ENCODE measurements at places on chromosomes 5 and 9. TPM values are rescaled to one million over a fixed set of nuclear protein-coding genes. Genes with fewer than 3 reads are reported as not detected.

GRCh38 chr5:8944005-8944404 is 601.9 kb downstream of the SEMA5A start:
- no peak for DNase-seq

DNA sequence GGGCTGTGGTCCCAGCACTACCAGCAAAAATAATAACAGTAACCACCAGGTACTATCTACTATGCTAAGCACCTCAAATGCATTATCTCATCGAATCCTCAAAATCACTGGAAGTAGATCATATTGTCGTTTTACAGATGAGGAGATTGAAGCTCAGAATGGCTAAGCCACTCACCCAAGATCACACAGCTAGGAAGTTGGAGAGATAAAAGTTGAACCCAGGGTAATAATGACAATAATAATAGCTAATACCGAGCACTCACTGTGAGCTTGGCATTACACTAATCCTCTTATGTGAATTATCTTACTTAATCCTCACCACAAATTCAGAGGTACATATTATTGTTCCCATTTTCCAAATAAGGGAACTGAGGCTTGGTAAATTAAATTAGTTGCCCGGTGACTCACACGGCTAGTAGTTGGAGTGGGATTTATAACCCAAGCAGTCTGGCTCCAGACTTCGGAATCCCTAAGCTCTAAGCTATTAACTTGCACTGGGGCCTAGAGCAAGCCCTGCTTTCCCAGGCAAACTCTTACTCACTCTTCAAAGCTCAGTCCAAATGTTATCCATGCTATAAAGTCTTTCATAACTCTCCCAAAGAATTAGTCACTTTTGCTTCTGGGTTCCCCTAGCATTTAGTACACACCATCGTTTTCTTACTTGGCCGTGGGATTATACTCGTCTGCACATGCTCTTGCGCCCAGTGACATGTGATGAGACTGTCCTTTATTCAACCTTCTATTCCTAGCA is 3.8 kb downstream of the ARSI start:
- DNase-seq, result no peak

DNA sequence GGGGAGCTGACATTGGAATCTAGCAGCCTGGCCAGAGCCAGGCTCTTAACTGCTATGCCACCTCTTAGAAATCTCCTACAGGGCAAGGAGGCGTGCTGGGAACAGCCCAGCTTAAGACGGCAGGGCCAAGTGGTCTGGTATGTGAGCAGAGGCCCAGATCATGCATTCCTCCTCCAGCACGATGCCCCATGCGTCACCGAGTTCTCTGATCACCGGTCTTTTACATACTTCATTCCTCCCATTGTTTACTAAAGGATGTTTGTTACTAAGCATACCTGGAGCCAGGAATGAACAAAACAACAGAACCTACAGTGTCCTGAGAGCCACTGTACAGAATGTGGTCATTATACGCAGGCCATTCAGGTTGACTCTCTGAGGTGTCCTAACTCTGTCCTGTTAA is 73.8 kb downstream of the TRIO start:
- no peak for DNase-seq

GRCh38 chr9:100466171-100466828 is 6.6 kb upstream of the TMEFF1 start:
- DNase-seq, result no peak

DNA sequence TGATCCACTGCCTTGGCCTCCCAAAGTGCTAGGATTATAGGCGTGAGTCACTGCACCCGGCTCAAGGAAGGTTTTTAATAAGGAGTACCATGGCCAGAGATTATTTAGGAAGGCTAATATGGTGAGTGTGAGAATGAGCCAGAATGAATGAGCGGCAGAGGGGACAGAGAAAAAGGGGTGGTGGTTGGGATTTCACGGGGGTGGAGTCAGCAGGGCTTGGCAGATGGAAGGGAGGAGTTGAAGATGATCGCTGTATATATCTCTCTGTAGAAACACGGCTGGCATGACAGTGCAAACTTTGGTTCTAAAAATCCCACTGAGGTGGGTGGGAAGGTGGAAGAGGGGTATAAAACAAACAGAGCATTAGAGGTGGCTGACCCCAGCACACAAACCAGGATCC is 176.7 kb upstream of the TBC1D2 start:
- no peak for DNase-seq

DNA sequence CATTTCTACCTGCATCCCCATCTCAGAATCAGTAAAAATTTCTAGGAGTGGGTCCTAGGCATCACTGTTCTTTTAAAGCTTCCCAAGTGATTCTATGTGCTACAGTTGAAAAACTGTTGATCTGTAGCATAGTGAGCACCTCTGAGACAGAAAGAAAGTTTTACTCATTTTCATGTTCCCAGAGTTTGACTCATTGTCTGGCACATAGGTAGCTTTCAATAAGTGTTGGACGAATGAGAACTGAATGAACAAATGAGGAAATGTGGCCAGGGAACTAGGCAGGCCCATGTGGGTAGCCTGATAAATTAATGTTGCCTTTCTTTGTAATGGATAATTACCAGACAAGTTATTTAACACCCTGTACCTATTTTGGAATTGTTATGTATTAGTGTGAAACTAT is 33.8 kb downstream of the RNF180 start:
- DNase-seq, result no peak

GRCh38 chr9:22056402-22056801 is 47.3 kb upstream of the CDKN2B start:
- DNase-seq, result no peak

DNA sequence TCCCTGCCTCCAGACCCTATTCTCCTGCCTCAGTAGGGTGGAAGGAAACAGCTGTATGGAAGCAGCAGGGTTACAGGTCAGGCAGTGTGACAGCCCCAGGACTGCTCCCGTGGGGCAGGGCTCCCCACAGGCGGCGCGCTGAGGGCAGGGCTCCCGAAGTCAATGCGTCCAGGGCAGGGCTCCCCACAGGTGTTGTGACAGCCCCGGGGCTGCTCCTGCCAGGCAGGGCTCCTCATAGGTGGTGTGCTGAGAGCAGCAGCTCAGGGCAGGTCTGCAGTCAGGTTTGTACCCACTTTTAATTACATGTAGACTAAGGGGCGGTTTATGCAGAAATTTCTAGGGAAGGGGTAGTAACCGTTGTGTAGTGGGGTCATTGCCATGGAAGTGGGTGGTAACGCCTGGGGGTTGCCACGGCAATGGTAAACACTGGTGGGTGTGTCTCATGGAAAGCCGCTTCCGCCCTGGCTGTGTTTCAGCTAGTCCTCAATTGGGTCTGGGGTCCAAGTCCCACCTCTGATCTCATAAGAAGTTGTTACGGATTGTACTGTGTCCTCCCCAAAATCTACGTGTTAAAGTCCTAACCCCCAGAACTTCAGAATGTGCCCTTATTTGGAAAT is 16.7 kb upstream of the TERT start:
- no peak for DNase-seq

DNA sequence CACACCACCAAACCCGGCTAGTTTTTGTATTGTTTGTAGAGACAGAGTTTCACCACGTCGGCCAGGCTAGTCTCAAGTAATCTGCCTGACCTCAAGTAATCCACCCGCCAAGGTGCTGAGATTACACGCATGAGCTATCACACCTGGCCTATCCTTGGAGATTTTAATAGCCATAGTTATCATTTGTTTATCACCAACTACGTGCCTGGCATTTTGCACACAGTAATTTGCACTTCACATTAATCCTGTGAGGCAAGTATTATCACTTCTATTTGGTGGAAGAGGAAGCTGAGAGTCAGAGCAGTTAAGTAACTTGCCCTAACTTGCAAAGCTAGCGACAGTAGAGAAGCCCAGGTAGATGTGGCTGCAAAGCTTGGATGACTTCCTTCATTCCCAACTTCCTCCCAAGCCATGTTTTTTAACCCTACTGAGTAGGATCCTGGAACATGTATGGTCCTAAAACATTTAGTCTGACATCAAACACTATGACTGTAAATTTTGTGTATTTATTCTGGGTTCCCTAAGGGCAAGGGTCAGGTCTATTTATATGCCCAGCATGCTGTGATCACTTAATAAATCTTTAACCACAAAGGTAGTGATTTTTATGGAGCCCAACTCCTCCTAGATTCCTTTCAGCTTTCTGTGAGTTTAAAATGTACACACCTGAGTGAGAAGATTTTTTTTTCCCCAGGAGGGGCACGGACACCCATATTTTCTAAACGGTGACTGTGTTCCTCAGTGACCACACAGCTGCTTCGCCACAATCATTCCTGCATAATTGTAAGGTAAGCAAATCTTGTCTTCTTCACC is 100.2 kb upstream of the RAI14 start:
- DNase-seq, result no peak

DNA sequence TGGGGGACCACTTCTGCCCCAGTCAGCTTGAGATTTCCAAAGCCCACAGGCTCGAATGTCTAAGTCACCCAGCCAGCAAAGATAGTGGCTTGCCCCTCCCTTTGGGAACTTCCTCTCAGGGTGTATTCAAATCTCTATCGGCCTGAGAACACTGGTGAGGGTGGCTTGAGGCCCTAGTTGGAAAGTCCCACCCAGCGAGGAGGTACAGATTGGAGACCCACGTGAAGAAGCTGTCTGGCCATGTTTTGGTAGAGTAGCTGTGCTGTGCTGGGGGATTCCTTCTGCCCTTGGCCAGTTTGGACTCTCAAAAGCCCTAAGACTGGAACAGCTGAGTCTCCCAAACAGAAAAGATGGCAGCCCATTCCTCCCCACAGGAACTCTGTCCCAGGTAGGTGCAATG is 172.7 kb upstream of the RIOK2 start:
- no peak for DNase-seq

DNA sequence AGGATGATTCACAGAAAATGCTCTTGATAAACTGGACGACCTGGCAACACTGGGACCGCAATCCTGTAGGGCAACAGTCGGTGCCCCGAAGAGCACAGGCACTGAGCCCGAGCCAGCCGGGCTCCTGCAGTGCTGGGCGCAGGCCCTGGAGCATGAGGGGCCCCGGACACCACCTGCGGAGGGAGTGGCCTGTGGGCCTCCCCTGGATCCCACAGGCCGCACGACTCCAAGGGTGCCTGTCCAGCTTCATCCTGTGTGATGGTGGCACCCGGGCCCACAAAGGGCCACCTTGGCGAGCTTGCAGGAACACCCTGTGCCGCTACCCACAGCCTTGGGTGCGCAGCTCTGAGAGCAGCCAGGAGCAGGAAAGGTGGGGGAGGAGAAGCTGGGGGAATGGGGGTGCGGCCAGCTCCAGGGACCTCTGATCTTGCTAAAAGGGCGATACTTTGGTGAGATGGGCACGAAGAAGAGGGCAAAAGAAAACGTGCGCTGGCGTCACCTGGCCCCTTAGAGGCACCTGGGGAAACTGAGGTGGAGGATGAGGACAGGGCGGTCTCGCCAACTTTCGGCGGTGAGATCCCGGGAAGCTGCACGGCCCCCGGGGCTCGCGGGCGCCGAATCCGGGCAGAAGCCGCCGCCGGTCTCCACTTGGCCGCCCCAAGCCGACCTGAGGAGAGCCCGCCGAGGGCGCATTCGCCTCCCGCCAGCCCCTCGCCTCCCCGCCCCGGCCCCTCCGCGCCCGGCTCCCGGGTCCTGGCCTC is 722 bp downstream of the TBC1D9B start:
- no peak for DNase-seq

DNA sequence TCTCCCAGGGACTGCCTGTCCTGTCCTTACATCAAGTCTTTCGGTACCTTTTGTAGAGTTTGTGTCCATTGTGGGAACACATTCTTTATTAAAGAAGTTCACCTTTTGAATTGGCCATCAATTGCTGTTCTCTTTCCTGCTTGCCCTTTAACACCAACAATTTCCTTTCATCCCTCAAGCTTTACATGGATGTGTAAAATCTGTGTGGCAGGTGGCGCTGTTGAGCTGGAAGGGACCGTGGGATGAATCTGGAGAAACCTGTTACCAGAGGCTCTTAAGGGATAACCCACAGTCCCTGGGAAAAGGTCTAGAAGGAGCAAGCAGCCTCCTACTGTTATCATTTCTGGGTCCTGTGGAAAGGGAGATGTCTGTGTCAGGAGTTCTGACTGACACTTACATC is 7.9 kb upstream of the ZFP62 start:
- peak; percentile 80 for DNase-seq

- DNase-seq, result no peak
Observed at GRCh38 chr9:121386442-121387175, 16.6 kb upstream of the STOM start.

GRCh38 chr9:75889977-75890471 is 449 bp upstream of the PCSK5 start:
- DNase-seq, result peak; percentile 37

DNA sequence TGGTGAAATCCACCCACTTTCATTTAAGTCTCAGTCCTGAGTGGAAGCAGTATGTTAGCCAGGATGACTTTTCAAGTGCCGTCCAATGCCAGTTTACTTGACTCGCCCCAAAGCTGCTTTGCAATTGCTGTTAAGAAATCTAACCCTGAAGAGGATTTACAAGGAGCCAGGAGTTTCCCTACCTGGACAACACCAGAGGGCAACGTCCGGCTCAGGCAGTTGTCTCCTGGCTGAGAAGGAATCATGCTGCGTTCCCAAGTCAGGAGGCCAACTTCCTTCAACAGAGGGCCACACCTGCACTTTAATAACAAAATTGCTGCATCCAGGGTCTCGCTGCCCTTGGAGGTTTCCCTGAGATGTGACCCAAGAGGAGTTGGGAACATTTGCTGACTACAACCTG is 65.8 kb downstream of the BOD1 start:
- DNase-seq, result no peak

GRCh38 chr9:121727295-121728020 is 76.0 kb downstream of the DAB2IP start:
- no peak for DNase-seq

The TTC16 gene
- 0.16 TPM for total RNA-seq

The FREM1 gene
- total RNA-seq, result 12.2 TPM

The MOB3B gene
- 19.3 TPM for total RNA-seq
